ENCODE measurements at places on chromosomes 12 and 14.

- no peak for DNase-seq
These were observed 13.6 kb downstream of the ACADS start for GRCh38 chr12:120739031-120739762.

DNA sequence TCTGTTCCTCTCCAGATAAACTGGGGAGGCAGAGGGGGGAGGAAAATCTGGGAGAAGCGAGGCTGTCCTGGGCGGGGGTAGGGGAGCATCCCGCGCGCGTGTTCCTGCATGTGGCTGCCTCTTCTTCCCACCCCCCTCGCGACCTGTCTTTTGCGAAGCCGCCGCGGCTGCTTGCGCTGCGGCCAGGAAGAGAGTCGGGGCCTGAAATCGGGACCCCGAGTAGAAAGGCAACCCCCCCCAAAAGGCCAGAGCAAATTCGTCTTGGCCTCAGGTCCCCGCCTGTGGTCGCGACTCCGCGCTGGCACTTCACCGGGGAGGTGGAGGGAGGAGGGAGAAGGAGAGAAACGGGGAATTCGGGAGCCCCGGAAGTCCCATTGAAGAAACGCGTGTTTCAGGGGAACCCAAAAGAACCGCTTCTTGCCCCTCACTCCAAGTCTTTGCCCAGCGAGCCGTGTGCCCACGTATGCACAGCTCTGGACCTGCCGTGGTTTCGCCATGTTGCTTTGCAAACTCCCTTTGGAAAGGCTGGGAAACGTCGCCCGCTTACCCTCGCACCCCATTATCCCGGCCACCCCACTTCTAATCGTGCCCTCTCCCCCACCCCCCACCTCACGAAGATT, 944 bp downstream of the CCND2 start:
- peak; percentile 59 for DNase-seq

- no peak for DNase-seq
These were observed 400.2 kb downstream of the BCL11B start for GRCh38 chr14:98871796-98872195.

DNA sequence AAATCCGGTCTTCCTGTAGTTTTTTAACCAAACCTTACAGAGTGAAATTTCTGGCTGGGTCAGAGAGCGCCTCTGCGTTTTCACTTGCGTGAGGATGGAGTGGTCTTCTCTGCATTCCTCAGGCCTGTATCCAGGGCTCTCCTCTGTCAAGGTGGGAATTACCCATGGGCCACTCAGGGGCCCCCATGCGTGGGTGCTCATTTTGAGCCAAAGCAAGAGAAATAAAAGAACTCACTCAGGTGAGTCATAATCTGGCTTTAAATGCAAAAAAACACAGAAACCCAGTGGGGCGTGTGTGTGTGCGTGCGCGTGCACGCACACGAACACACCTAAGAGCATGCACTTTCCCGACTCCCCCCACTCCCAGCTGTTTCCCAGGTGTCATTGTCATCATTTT, 104.0 kb upstream of the PWP1 start:
- no peak for DNase-seq

DNA sequence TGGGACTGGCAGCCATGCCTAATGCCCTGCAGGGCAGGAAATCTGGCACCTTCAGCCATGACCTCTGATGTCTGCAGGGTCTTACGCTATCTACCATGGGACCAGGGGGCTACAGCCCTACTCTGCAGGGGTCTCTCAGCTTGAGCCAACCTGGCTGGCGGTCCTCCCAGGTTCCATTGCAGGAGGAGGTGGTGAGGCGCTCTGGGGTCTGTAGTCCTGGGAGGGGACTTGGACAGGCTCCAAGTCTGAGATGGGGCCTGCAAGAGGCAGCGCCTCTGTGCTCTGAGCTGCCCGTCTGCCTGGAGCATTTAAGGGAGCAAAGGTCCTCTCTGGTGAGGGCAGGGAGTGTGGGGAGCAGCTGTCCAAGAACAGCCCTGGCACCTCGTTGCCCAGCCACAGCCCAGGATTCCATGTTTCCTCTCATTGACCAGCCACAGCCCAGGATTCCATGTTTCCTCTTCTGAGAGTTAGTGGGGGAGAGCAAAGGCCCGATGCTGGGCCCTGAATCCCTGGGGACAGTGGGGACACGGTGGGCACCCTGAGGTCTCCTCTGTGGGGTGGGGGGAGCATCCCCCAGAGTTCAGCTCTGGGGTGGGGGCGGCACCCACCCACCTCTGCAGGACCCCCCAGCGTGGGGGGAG, 655 bp downstream of the PLD4 start:
- no peak for DNase-seq

GRCh38 chr14:72916174-72916573, 10.1 kb upstream of the DCAF4 start:
- DNase-seq = no peak

GRCh38 chr12:1297206-1297605, 297.2 kb downstream of the FBXL14 start:
- no peak for DNase-seq
